Activated T-cell treated with anti-CD3 and anti-CD28 coated beads for 48 hours (primary cell): ENCODE measurements at places on chromosomes 6 and 20.

GRCh38 chr20:19768325-19768842 lies 10.3 kb downstream of the RIN2 start:
- DNase-seq, result no peak

GRCh38 chr6:37365791-37366190 lies 12.0 kb downstream of the RNF8 start:
- DNase-seq, result no peak

GRCh38 chr6:113328886-113329381 lies 528.2 kb upstream of the MARCKS start:
- DNase-seq, result no peak

GRCh38 chr20:34260208-34260942 lies 19.2 kb downstream of the ASIP start:
- DNase-seq, result no peak

GRCh38 chr6:141482796-141483597 lies 649.7 kb upstream of the GJE1 start:
- no peak for DNase-seq

DNA sequence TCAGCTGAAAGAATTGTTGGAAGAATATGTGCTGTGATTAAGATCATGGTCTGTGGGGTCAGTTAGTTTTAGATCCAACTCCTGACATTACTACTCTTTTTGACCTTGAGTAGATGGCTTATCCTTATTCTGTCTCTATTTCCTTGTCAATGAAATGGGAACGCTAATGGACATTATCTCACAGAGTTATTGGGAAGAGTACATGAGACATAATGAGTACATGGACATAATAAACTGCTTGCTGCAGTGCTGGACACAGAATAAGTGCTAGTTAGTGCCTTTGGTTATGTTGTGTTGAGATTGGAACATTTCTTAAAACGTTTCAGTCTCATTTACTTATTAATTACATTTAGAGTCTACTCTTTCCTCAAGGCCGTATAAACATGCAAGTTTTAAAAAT lies 42.6 kb downstream of the MAPK14 start:
- no peak for DNase-seq

GRCh38 chr20:45342855-45343531 lies 5.2 kb downstream of the SDC4 start:
- no peak for DNase-seq

DNA sequence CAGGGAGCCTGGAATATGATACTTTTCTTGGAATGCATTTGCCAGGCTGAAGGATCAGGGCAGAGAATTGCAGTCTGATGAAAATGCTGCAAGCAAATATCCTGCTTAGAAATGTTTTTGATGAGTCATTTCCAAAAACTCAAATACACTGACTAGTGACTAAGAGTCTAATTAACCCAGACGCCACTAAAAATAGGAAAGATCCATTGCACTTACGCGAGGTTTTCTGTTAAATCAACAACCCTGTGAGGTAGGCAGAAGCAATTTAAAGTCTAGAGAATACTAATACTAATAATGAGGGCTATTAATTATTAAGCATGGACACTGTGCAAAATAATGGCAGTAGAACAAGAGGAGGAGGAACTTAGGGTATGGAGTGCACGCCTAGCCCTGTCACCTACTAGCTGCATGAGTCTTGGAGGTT lies 130.1 kb upstream of the DOK5 start:
- DNase-seq, result no peak

DNA sequence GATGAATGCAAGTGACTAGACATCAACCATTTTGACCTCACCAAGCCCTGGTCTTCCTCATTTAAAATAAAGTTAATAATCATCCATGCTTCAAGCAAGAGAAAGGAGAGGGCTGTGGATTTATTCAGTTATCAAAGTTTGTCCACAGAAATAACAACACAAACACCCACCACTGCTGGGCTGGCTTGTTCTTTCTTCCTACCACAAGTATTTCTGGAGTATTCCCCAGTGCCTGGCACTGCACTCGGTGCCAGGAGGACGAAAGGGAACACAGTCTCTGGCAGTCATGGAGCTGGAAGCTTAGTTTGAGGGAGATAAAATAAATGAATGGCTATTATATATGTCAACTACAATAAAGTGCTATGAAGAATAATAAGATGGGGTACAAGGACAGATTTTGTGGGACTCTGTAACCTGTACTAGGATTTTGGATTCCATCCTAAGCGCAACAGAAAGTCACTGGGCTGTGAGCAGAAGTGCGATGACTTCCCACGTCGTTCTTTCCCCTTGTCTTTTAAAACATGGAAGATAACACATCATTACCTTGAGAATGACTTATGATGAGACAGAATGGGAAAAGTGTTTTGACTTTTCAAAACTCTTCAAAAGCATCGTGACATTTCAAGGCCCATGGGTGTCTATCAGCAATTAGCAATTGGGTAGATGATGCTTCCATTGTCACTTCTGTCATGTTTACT lies 74.5 kb upstream of the TRAF3IP2 start:
- no peak for DNase-seq

GRCh38 chr6:108872141-108872557 lies 23.9 kb downstream of the ARMC2 start:
- DNase-seq, result no peak

DNA sequence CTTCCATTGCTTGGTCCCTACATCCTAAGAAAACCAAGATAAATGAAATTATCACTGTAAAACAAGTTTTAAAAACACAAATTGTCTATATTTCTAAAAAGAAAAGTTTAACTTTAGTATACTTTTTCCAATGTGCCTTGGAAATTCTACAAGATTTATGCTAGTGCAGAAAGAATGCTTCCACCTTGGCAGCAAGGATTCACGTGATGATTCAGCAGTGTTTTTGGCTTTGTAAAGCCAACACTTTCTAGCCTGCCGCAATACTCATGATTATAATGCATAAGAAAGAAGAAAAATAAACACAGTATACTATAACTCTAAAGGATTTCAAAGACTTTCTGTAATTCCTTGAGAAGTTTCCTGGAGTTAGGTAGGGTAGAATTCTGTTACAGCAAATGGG lies 442.7 kb downstream of the TENT5A start:
- no peak for DNase-seq

DNA sequence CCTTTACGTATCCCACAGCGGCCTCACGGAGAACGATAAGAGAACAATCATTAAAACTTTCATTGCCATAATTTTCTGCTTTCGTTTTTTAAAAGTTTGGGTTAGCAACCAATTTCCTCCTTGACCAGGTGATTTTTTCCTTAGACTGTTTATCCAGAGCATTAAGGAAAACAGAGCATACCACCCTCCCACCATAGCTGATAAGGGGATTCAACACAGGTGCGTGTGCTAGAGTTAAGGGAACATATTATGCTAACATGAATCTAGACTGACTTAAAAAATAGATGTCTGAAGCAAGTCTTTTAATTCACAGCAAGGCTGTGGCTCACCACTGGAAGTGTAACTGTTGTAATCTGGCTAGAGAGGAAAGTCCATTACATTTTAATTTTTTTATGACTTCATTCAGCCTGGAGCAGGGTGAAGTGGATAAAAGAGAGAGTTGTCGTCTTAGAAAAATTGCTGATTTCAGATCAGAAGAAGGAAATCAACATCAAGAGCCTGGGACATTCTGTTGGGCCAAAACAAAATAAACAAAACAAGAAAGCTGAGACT lies 5.5 kb upstream of the SLC22A2 start:
- DNase-seq, result no peak

DNA sequence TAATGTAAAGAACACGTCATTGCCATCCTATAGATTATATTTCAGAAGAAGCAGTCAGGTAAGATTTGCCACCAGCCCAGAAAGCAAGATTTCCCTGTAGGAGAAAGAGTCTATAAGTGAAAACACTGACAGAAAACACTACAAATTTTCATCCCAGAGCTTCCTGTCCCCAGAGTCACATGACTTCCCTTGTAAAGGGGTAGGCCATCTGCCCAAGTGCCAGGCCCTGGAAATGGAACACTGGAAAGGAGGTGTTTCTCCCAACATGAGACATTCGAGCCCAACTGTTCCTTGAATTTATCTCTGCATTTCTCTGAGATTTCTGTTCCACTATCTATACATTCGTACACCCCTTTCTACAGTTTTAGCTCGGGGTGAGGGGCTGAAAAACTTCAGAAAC lies 46.9 kb downstream of the RAMACL start:
- no peak for DNase-seq

DNA sequence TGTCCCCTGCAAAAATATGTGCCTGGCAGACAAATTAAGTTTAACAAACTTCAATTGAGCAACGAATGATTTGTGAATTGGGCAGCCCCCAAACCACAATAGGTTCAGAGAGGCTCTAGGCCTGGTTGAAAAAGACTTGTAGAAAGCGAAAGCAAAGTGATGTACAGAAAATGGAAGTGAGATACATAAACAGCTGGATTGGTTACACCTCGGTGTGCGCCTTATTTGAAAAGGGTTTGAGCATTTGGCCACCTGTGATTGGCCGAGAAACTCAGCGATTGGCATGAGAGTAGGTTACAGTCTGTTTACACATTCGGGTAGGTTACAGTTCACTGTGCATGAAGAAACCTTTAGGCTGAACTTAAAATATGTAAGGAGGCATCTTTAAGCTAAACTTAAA lies 136.9 kb downstream of the CD83 start:
- no peak for DNase-seq

GRCh38 chr20:35942243-35942642 lies 12.1 kb downstream of the SCAND1 start:
- DNase-seq, result no peak

GRCh38 chr6:56211724-56212123 lies 35.7 kb downstream of the COL21A1 start:
- DNase-seq, result no peak

GRCh38 chr6:20688710-20689500 lies 154.6 kb downstream of the CDKAL1 start:
- no peak for DNase-seq

- DNase-seq, result no peak
These were observed 120.4 kb upstream of the RIPOR2 start for GRCh38 chr6:25056130-25056529.

DNA sequence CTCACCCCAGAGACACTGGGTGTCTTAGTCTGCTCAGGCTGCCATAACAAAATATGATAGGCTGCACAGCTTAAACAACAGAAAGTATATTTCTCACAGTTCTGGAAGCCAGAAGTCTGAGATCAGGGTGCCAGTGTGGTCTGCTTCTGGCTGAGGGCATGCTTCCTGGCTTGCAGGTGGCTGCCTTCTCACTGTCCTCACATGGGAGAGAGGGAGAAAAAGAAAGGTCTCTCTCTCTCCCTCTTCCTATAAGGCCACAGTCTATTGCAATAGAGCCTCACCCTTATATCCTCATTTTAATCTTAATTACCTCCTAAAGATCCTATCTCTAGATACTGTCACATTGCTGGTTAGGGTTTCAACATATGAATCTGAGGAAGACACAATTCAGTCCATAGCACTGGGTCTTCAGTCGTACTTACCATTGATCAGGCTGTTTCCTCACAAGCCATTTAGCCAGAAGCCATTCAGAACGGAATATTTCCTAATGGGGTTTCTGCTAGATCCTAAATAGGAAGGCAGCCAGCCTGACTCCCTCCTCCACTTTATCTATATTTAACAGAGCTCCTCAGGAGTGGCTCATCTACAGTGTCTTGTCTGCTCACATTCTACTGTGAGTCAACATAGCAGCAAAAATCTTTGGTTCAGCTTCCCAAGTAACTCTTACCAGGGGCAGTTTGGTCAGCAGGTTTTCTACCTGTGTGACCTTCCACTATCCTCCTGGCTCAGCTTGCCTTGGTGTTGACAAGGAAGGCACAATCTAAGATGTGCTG lies 42.2 kb downstream of the CD164 start:
- DNase-seq, result no peak

DNA sequence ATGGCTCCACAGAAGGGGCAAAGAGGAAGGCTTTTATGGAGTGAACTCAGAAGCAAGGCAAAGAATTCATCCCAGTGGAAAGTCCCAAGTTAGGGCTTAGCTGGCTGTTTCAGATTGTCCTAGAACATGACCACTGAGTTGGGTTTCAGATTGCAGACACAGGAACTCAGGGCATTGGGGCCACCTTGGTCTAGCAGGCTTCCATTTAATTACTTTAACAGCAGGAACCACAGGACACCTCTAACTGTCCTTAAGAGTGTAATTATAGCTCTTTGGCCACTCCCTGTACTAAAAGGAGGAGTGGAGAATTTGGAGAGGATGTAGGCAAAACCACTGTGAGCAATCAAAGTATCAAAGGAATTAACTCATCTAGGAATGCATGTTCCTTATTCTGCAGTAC lies 150.6 kb upstream of the AGPAT4 start:
- no peak for DNase-seq

- peak; percentile 65 for DNase-seq
These were observed 2.5 kb downstream of the IP6K3 start for GRCh38 chr6:33744001-33744848.

- DNase-seq, result peak; percentile 81
These were observed at the start of gene POLR1H for GRCh38 chr6:30061092-30061857. POLR1H (plus strand) TSS chr6:30061265; CDS start chr6:30061525, 260 bp downstream.

- no peak for DNase-seq
These were observed 19.4 kb upstream of the TOX2 start for GRCh38 chr20:43895235-43895634.

DNA sequence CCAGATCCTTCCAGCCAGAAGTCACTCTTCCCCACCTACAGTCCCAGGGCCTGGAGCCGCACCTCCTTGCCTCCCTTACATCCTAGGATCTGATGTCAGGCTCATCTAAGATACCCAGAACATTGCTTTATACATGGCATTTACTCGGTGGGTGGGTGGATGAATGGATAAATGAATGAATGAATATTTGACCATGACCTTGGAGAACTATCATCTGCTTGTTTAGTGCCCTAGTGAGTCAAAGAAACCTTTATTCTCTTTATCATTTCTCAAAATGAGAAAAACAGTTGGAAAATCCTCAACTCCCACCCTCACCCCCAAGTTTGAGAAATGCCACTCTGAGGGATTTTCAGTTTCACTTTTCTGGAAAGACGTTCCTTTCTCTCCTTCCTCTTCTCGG lies 56.0 kb downstream of the DAAM2 start:
- no peak for DNase-seq

- DNase-seq, result no peak
These were observed 23.0 kb downstream of the SYNJ2 start for GRCh38 chr6:158004701-158005095.

- no peak for DNase-seq
These were observed 158.2 kb upstream of the IMPG1 start for GRCh38 chr6:76230711-76231110.

DNA sequence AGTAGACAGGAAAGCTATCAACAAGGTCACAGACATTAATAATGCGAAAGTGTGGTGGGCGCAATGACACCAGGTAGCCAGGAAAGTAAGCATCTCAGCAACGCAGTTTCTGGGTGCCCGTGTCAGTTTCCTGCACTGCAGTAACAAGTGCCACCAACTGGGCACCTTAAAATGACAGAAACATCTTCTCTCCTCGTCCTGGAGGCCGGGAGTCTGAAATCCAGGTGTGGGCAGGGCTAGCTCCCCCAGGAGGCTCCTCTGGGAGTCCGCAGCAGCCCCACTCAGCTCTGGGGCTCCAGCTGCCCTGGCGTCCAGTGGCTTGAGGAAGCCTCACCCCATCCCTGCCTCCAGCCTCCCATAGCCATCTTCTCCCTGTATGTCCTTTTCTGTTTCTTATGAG lies 387.2 kb downstream of the TAF4 start:
- no peak for DNase-seq

- DNase-seq, result no peak
These were observed 22.4 kb downstream of the MRS2 start for GRCh38 chr6:24425091-24425490.
